AG09309 (cell line): ENCODE measurements at places on chromosomes 7 and 10.

GRCh38 chr10:78408671-78409472, 375.2 kb downstream of the RPS24 start:
- no peak for DNase-seq

GRCh38 chr7:102321351-102322201, 34.7 kb downstream of the SPDYE6 start:
- DNase-seq, result no peak

- no peak for DNase-seq
These were observed 56.4 kb downstream of the CDHR3 start for GRCh38 chr7:106019470-106019820.

- no peak for DNase-seq
These were observed 4.8 kb upstream of the MTG1 start for GRCh38 chr10:133388973-133389818.

- DNase-seq, result no peak
These were observed 110.4 kb downstream of the AMPH start for GRCh38 chr7:38520741-38521140.

DNA sequence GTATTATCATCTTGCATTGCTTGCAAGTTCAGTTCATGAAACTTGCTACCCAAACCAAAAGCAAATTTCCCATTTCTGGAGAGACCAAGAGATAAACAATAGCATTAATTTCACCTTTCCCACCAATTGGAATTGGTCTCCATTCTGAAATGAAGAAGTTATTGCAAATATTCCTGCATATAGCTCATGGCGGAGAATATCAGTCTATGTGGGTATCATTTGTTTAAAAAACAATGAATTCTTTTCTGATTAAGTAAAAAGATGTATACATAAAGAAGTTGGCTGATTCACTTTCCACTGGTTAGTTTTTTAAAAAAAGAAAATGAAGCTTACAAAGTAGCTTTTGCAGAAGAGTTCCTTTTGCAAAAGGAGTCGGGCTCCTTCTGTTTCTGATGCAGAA, 19.5 kb upstream of the ANK3 start:
- no peak for DNase-seq

DNA sequence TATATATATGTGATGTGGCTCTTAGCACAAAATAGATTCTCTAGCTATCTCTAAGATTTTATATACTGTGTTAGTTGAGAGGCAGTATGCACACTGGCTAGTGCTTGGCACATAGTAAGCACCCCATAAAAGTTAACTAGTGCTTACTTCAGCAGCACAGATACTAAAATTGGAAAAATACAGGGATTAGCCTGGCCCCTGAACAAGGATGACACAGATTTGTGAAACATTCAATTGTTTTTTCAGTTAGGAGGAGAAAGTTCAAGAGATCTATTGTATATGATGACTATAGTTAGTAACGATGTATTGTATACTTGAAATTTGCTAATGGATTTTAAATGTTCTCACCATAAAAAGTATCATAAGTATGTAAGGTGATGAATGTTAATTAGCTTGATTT, 78.3 kb upstream of the LRRC17 start:
- no peak for DNase-seq

GRCh38 chr7:65287023-65287422, 86.6 kb upstream of the ZNF92 start:
- DNase-seq, result no peak

GRCh38 chr10:74640134-74640921, 186.1 kb upstream of the KAT6B start:
- no peak for DNase-seq

- no peak for DNase-seq
These were observed 1.6 kb downstream of the FZD8 start for GRCh38 chr10:35640474-35640873.

DNA sequence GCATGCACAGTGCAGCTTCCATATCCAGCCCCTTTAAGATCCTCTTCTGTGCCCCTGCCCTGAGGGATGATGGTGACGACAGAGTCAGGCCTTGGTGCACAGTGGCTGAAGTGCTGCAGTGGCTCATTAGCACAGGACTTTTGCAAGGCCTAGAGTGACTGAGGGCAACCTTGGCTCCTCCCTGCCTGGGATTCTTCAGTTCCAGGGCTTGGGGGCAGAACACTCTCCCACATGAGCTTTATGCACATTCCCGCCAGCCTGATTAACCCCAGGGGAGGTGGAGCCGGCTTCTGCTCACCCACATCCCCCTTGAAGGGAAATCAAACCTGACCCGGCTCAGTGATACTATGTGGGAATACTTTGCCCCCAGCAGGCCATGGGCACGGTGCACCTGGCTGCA, 253.4 kb downstream of the GALNT17 start:
- no peak for DNase-seq

DNA sequence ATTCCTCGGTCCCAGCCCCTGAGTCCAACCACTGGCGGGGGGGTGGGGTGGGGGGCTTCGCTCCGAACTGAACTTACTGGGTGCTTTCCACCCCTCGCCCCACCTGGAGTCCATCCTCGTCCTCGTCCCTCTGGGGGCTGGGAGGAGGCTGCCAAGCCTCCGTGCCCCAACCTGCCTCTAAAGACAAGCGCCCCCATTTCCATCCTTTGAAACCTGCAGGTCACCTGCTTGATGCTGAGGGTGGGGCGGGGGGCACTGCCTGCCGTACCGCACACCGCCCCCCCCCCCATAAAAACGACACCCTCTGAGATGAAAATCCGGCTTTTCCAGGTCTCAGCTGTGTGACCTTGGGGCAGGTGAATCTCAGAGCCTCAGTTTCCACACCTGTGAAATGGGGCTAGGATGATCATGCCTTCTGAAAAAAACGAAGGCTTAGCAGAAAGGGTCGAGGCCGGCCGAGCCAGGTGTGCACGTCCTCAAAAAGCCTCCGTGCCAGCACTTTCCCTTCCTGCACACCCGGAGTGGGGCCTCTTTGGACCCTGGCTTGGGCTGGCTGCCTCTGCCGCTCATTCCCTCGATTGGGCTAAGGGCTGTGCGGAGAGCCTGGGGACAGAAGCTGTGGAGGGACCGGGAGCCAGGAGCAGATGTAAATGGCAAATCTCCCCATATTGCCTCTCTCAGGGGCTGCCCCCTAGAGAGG, 967 bp downstream of the ELFN1 start:
- DNase-seq, result no peak

DNA sequence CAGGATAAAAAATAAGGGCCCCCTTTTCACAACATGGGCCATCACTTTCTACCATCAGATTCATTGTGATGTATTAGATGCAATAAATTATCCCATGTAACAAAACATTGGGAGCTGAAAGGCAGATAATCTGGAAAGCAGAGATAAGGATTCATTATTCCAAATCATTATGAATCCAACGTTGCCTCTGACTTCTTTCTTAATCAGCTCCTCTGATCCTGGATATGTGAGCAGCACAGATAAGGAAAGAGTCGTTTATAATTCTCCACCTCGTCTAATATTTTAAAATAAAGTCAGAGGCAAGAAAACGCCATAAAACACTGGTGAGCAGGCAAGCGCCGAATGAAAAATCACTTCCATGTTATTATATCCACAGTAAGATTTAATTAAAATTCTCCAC, 13.8 kb upstream of the GATA3 start:
- DNase-seq, result no peak

- DNase-seq, result no peak
These were observed 297.3 kb upstream of the COBL start for GRCh38 chr7:51613911-51614357.

DNA sequence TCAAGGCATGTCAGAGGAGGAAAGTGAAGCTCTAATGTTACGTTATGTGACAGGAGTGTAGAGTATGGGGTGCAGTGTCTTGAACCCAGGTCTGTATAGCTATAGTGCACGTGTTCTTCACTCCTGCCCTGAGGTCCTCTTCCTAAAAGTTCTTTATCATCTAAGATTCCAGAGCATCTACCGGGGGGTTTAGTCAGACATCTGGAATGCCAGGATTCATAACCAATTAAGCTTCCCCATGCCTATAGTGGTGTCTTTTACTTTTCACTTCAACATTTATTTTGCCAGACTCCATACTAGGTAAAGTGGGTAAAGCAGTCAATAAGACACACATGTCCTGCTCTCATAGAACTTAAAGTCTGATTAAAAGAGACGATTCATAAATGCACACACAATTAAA, 22.4 kb downstream of the PPP1R3C start:
- no peak for DNase-seq

- DNase-seq, result no peak
These were observed 117.7 kb downstream of the CYTH3 start for GRCh38 chr7:6154542-6155404.

GRCh38 chr10:21097926-21098355, 200.8 kb upstream of the NEBL start:
- DNase-seq, result no peak

DNA sequence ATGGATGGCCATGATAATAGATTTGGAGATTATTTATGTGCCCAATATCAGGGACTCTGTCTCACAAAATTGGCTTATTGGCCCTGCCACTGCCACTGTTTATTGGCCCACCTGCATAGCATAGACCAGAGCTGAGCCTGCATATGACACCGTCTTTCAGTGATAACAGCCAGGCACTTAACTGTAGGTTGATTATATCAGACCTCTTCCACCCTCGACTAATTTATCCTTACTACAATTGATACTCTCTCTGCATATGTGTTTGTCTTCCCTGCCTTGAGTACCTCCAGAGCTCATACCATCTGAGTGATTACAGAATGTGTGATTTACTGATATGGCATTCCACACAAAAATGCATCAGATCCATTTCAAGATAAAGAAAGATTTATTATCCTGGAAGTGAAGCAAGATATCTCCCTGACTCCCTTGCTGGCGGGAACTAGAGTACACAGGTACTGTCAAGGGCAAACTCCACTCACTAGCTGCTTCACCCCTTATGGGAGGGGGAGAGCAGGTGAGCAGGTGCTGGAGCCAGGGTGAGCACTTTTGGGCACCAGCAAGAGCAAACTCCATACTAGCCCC, 13.1 kb upstream of the SAMD9L start:
- no peak for DNase-seq

- DNase-seq, result peak; percentile 74
These were observed 305.6 kb upstream of the FZD1 start for GRCh38 chr7:90958647-90959046.

- DNase-seq, result no peak
These were observed 385.5 kb downstream of the SEMA3D start for GRCh38 chr7:84801396-84801795.

DNA sequence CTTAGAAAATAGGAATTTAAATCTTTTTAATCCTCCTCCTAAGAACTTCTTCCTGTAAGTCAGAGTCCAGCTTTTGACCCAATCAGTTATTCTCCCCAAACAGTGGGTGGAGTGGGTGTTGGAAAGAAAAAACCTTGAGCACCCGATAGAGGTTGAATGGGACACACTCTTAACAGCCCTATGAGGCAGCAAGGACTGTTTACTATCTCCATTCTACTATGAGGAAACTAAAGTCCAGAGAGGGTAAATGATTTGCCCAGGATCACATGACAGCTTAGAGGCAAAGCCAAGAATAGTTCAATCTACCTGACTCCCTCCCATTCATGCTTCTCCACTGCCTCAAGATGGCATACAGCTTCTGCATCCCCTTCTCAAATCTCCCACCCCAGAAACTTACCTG, 57.6 kb upstream of the SLC35B4 start:
- no peak for DNase-seq

DNA sequence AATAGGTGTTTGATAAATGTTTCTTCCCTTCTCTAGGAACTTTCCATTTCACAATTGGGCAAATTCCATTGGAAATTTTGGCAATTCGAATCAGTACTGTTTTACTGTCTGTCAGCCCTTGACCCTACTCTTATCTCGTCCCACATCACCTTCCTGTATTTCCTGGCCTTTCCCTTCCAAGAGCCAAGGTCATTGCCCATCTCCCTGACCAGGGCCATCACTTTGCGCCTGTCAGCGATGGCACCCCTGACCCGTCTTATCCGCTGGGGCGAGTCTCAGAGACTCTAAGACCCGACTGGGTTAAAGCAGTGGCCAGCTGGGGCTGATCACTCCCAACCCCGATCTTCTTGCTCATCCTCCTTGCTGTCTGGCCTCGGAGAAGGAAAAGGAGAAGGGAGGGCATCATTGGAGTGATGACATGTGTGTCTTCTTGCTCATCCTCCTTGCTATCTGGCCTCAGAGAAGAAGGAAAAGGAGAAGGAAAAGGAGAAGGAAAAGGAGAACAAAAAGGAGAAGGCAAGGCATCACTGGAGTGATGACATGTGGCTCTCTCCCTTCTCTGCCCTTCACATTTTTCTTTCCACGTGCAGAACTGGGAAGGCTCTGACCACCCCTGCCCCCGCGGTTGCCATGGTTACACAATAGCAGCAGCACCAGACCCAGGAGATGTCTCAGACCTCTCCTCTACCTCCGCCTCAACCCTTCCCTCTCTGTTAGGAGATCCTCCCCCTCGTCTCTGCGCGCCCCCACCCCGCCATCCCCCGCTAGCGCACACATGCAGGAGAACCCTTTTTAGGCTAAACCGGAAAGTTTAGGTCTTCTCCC, 2.0 kb downstream of the SEMA3D start:
- no peak for DNase-seq

- no peak for DNase-seq
These were observed 393.1 kb downstream of the TNS3 start for GRCh38 chr7:47188653-47189315.

DNA sequence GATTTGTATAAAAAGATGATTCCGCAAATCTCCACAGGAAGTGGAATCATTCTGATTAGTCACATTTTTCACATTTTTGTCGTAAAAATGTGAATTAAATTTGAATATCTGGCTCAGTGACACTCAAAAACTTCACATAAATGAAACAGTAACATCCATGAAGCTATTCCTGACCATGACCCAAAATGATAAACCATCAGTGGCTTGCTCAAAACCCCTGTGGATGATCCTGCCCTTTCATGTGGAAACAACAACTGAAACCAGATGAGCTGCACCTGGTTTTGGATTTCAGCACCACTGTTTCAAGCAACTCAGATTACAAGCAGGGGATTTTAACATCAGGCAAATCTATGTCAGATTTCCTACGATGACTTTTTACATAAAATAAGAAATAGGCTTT, 80.3 kb downstream of the AMPH start:
- DNase-seq, result no peak

DNA sequence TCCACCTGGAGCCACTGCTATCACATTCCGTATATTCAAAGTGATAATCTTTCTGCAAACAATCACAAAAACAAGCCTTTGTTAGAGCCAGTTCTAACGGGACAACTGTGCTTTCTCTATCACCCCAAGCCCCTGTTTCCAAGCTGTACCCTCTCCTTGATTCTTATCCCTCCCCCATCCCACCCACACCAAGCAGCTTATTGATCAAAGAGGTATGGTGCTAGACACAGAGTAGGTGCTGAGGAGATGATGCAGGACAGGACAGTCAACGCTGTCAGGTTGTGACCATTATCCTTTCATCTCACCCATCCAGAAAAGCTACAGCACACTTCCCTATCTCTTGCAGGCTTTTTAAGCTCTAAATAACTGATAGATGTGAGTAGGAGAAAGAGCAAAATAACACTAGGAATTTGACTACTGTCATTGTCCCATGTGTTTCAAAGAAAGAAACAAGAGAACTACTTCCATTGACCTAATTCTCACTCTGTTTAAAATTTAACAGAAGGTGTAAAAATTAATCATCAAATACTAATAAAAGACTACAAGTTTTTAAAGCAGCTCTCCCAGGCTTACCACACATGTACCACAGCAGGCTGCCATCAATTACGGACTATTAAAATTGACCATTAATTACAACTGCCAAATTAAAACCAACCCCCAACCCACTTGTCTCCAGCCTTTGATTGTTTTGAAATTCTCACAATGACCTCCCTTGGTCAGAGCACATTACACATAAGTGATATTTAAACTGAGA, 94.3 kb downstream of the ELAPOR2 start:
- DNase-seq, result no peak
